ENCODE measurements at places on chromosomes 16 and 17. TPM values are rescaled to one million over a fixed set of nuclear protein-coding genes. Genes with fewer than 3 reads are reported as not detected.

DNA sequence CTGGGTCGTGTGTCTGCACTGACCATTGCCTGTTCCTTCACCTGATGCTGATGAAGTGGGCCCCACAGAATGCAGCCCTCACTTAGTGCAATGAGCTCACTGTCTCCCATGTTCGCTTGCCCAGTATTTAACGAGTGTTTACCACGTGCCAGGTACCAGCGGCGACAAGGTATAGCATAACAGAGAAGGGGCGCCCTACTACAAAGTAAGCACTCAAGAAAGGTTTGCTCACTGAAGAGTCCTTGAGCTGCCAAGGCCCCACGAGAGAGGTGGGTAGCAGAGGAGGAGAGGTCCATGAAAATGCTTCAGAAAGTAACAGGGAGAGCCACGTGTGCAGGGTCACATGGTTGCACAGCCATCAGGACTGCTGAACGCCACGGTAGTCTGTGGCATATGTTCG is 230.0 kb downstream of the NTN1 start:
- no peak for DNase-seq

GRCh38 chr16:78478267-78478861 is 378.9 kb downstream of the WWOX start:
- no peak for DNase-seq

The UNC13D gene
- total RNA-seq, result under 0.01 TPM

DNA sequence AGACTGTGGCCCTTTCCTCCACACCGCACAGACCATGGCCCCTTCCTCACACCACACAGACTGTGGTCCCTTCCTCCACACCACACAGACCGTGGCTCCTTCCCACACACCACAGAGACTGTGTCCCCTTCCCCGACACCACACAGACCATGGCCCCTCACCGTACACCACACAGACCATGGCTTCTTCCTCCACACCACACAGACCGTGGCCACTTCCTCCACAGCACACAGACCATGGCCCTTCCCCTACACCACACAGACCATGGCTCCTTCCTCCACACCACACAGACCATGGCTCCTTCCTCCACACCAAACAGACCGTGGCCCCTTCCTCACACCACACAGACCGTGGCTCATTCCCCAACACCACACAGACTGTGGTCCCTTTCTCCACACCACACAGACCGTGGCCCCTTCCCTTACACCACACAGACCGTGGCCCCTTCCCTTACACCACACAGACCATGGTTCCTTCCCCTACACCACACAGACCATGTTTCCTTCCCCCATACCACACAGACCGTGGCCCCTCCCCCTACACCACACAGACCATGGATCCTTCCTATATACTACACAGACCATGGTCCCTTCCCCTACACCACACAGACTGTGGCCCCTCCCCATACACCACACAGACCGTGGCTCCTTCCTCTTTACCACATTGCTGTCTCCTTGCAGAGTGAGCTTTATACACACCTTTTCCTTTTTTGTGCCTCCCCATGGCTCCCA is 297.5 kb upstream of the FOXF1 start:
- DNase-seq, result no peak

DNA sequence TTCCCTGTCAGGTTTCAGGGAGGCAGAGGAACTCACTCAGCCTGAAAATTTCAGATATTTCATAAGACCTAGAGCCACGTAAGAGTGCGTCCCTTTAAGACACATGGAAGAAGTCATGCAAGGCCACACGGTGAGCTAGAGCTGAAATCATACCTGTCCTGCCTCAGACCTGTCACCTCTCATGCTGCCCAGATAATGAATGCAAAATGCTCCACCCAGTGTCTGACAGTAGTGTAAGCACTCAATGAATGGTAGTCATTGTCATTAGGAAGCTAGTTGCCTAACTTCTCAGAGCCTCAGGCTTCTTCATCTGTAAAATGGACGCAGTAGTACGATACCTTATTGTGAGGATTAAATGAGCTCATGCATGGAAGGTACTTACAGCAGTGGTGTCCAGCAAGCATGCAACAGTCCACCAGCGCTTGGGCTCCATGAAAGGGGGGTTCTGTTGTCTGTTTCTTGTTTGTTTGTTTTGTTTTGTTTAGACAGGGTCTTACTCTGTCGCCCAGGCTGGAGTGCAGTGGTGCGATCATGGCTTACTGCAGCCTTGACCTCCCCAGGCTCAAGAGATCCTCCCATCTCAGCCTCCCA is 60.7 kb downstream of the WSB1 start:
- peak; percentile 45 for DNase-seq

GRCh38 chr16:86215979-86216585 is 294.2 kb upstream of the FOXF1 start:
- DNase-seq, result no peak

Data from GM23248 (cell line).